ENCODE measurements at places on chromosomes 3 and 15. TPM values are rescaled to one million over a fixed set of nuclear protein-coding genes. Genes with fewer than 3 reads are reported as not detected.

The PPARG gene
- 12.4 TPM for total RNA-seq

The SERPINI2 gene
- total RNA-seq: not detected

The FBXW12 gene
- not detected for total RNA-seq

The ICE2 gene
- 57.9 TPM for total RNA-seq

The ZXDC gene
- 37.2 TPM for total RNA-seq

The SEMA6D gene
- total RNA-seq: 1.1 TPM

The KNG1 gene
- total RNA-seq: not detected

The SLC9C1 gene
- not detected for total RNA-seq

The MUC20 gene
- total RNA-seq: 3.5 TPM

- DNase-seq: peak; percentile 95
- H3K27ac ChIP-seq: no peak overlapping the region
- no peaks in the 10 kb centered on the region for H3K36me3 ChIP-seq
- peaks cover 36% of the 10 kb centered on the region for H3K4me1 ChIP-seq
- no peak overlapping the region for H3K4me3 ChIP-seq
Observed at GRCh38 chr3:56131974-56132590, 336.2 kb downstream of the ERC2 start.

DNA sequence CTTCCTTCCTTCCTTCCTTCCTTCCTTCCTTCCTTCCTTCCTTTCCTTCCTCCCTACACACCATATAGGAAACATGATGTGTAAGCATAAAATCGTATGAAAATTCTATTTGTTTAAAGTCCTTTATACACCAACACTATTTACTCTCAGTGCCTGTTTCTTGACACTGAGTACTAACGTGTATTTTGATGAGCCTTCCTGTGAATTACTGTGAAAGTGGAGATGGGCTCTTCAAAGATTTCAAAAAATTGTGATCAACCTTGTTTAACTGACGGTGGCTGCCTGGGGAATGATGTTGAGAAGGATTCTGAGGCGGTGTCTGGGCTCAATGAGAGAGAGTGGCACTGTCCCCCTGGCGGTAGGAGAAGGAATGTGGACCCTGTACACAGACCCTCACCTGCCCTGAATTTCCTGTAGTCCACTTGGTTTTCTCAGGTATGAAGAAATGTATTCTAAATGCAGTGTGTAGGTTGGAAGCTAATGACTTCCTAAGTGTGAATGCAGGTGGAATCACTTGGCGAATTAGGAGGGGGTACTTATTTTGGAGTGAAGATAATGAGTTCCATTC is 237.9 kb downstream of the GAP43 start:
- no peak for DNase-seq
- no peak overlapping the region for H3K27ac ChIP-seq
- no peaks in the 10 kb centered on the region for H3K27me3 ChIP-seq
- no peaks in the 10 kb centered on the region for H3K4me1 ChIP-seq
- H3K36me3 ChIP-seq: no peaks in the 10 kb centered on the region

DNA sequence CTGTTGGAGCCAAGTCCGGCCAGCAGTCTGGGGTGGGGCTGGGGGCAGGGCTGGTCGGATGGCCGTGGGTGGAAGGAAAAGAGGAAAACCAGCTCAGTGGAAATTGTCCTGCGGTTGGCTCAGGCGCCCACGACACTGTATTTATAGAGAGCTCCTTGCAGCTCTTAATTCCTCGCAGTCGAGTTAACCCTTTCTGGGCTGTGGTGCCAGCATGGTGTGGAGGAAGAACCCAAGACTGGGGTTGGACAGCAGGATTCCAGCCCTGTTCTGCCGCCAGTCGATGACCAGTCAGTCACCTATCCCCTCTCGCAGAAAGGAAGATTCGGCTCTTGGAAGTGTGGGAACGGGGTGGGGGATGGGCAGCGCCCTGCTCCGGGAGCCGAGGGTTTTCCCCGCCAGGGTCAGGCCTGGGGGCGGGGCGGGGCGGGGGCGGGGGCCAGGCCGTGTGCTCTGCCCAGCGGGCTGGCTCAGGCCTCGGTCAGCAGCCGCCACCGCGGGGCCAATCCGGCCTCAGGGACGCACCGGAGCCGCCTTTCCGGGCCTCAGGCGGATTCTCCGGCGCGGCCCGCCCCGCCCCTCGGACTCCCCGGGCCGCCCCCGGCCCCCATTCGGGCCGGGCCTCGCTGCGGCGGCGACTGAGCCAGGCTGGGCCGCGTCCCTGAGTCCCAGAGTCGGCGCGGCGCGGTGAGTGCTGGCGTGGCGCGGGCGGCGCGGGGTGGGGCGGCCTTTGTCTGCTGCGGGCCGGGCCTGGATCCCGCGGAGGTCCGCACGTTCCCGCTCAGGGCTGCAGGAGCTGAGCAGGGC is at the start of gene CD276:
CD276 (plus strand) TSS at position 607 of the 804 bp plus-strand sequence. CDS start 15,257 bp downstream, outside the sequence.
- H3K36me3 ChIP-seq: no peaks in the 10 kb centered on the region
- H3K4me1 ChIP-seq: peaks cover 41% of the 10 kb centered on the region
- DNase-seq: peak; percentile 64
- H3K4me3 ChIP-seq: peak within 1 kb of the TSS; percentile 82
- peak within 1 kb of the TSS; percentile 69 for H3K27ac ChIP-seq

DNA sequence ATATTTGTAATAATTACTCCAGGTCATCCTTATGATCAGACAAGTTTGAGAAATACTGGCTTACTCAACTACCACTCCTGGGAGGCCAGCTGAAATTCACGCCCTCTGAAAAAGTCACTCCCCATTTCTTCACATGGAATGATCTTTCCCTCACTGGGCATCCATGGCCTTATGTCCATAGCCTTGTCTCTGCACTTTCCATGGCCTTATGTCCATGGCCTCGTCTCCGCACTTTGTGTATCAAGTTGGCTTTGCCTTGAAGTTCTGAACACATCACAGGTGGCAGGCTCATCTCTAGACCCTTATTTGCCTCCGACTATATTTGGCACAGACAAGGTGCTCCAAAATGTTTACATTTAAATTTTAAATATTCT is 58.1 kb upstream of the HACD2 start:
- H3K4me3 ChIP-seq: no peak overlapping the region
- peaks cover 5% of the 10 kb centered on the region for H3K4me1 ChIP-seq
- no peak for DNase-seq
- peaks cover 2% of the 10 kb centered on the region for H3K36me3 ChIP-seq

GRCh38 chr15:69529141-69529540 is 76.5 kb downstream of the RPLP1 start:
- no peaks in the 10 kb centered on the region for H3K27me3 ChIP-seq
- H3K4me1 ChIP-seq: no peaks in the 10 kb centered on the region
- H3K36me3 ChIP-seq: no peaks in the 10 kb centered on the region
- no peak overlapping the region for H3K4me3 ChIP-seq

- DNase-seq: peak; percentile 70
- no peaks in the 10 kb centered on the region for H3K27me3 ChIP-seq
- H3K36me3 ChIP-seq: no peaks in the 10 kb centered on the region
- no peaks in the 10 kb centered on the region for H3K4me1 ChIP-seq
Observed at GRCh38 chr3:98602078-98602678, 8.8 kb upstream of the CPOX start.

DNA sequence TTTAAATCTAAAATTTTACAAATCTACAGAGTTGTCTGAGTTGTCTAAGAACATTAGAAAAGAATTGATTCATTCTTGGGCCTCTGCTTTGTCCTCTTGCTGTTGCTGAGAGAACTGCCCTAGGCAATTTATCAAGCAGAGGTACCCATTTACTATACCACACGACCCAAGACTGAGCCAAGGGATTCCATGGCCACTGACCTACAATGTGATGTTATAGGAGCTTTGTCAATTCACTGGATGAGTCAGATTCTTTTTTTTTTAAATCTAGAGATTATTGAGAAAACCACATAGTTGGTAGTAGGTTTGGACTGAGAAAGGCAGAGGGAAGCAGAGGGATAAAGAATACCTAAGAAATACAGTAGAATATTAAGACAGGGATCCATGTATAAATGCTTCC is 55.3 kb downstream of the TRAT1 start:
- peak; percentile 3 for DNase-seq
- no peaks in the 10 kb centered on the region for H3K36me3 ChIP-seq
- no peak overlapping the region for H3K27ac ChIP-seq

DNA sequence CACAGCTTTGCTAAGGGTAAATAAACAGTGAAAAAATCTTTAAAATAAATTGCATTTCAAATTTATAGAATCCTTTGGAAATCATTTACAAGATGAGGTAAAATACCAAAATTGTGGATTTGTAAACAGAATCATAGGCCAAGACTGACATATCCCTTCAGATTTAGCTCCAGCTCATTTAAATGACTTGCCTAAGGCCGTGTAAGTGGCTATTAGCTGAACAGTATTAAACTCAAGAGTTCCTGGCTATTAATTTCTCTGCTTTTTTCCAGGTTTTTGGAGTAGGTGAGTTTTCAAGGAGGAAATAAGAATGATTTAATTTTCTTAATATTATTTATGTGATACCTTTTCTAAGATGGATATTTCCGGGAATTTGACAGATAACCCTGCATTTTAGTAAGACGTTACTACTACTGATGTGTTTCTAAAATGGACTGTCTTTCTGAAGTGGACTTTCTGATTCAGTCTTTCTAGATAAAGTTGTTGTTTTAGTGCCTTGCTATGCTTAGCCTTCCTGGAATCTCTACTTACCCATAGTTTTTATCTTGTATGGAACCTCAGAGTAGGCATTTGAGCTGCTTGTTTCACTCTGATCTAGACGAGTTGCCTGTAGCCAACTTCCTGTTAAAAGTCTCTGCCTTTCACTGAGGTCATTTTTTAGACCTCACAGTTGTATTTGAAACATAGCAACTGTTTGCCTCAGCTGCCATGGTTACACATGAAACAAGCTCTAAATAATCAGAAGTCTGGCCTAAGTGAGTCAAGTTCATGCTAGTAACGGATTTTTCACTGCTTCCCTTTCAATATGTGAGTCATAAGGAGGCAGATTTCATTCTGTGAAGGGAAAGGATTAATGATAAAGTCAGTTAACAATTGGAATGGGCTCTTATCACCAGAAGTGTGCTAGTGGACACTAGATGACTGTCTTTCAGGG is 127.0 kb downstream of the KLHL25 start:
- peaks cover 18% of the 10 kb centered on the region for H3K4me1 ChIP-seq
- no peak overlapping the region for H3K4me3 ChIP-seq
- H3K27ac ChIP-seq: peak overlapping the region; percentile 87
- DNase-seq: peak; percentile 71
- no peaks in the 10 kb centered on the region for H3K27me3 ChIP-seq

GRCh38 chr15:84727429-84727828 is 11.5 kb upstream of the SEC11A start:
- H3K36me3 ChIP-seq: no peaks in the 10 kb centered on the region
- H3K4me3 ChIP-seq: no peak overlapping the region
- H3K4me1 ChIP-seq: peaks cover 8% of the 10 kb centered on the region

GRCh38 chr3:105904251-105904650 is 35.4 kb upstream of the CBLB start:
- DNase-seq: no peak
- no peak overlapping the region for H3K27ac ChIP-seq

GRCh38 chr15:70525551-70525950 is 237.8 kb downstream of the UACA start:
- no peaks in the 10 kb centered on the region for H3K36me3 ChIP-seq
- DNase-seq: no peak
- peaks cover 24% of the 10 kb centered on the region for H3K27me3 ChIP-seq
- no peak overlapping the region for H3K27ac ChIP-seq

GRCh38 chr3:101677436-101678286 is 729 bp upstream of the ZBTB11 start:
- H3K27ac ChIP-seq: peak overlapping the region; percentile 93
- peaks cover 55% of the 10 kb centered on the region for H3K36me3 ChIP-seq
- H3K4me3 ChIP-seq: peak overlapping the region; percentile 82

GRCh38 chr3:60456180-60456579 is 795.1 kb downstream of the FHIT start:
- H3K4me3 ChIP-seq: no peak overlapping the region
- no peak overlapping the region for H3K27ac ChIP-seq
- no peaks in the 10 kb centered on the region for H3K36me3 ChIP-seq

DNA sequence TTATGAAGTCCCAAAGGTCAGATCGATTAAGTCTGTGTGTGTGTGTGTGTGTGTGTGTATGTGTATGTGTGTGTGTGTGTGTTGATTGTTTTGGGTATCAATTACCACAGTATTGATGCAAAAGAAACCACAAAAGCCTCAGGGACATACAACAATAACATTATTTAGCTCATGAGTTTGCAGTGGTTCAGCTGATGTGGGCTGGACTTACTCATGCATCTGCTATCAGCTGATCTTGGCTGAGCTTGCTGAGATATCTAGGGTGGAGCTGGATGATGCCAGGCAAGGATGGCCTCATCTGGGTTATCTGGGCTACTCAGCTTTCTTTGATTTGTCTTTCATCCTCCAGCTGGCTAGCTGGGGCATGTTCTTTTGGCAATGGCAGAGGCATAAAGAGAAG is 82.4 kb upstream of the PRR23C start:
- no peak overlapping the region for H3K27ac ChIP-seq
- peaks cover 6% of the 10 kb centered on the region for H3K4me1 ChIP-seq
- H3K27me3 ChIP-seq: peaks cover 8% of the 10 kb centered on the region
- no peak overlapping the region for H3K4me3 ChIP-seq

- no peak overlapping the region for H3K4me3 ChIP-seq
- H3K27me3 ChIP-seq: no peaks in the 10 kb centered on the region
- no peaks in the 10 kb centered on the region for H3K36me3 ChIP-seq
- H3K4me1 ChIP-seq: peaks cover 13% of the 10 kb centered on the region
- H3K27ac ChIP-seq: no peak overlapping the region
Observed at GRCh38 chr3:150315721-150316120, 92.4 kb upstream of the TSC22D2 start.

DNA sequence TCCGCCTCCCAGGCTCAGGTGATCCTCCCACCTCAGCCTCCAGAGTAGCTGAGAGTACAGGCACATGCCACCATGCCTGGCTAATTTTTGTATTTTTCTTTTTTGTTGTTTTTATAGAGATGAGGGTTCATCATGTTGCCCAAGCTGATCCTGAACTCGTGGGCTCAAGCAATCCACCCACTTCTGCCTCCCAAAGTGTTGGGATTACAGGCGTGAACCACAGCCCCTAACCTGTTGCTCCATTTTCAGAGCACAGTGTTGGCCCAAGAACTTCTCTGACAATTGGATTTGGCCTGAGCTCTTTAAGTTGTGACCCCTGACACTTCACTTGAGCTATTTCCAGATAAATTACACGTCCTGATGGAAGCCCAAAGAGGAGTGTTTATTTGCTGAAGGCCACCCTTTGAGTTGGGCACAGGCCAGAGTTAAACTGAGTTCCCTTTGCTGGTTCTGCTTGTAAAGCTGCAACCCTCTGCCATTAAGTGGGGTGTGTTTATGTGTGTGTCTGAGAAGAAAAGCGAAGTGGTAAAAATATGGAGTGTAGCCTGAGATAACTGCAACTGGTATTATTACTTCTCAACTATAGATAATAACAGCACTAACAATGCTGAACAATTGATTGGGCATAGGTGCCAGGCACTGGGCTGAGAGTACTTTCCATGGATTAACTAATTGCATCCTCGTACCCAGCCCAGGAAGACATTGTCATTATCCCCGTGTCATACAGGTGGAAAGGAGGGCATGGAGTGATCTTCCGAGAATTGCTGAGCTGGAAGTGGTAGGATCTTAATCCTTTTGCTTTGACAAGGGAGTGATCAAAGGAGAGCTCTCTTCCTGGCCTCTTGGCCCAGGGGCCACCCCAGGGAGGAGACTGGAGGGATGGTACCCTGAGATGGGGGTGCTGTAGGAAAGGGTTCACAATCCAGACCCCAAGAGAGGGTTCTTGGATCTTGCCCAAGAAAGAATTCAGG is 91.5 kb upstream of the PROK2 start:
- no peaks in the 10 kb centered on the region for H3K36me3 ChIP-seq
- H3K27ac ChIP-seq: no peak overlapping the region
- H3K27me3 ChIP-seq: peaks cover 13% of the 10 kb centered on the region
- H3K4me3 ChIP-seq: no peak overlapping the region
- DNase-seq: no peak
